ENCODE measurements at places on chromosomes 4 and X.
A peak's percentile ranks its signal among the peaks of the same experiment; 100 is the strongest.

- no peak for DNase-seq
These were observed 66.0 kb upstream of the C4orf54 start for GRCh38 chr4:99723612-99724011.

DNA sequence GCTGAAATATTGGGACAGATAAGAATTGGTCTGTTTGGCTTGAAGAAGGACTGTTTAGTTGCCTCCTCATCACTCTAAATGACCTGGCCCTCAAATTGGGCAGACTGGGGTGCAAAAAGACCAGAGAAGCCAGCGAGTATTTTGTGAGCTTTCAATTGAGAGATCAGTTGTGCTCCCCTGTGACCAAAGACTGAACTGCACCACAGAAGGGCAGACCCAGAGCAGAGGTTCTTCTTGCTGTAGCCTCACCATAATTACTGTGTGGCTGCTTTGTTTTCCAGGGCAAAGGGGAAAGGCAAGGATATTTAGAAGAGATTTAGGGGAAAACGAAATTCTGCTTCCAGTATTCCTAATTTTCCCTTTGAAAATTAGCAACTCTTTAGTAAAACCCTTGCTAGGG lies 104.0 kb upstream of the MBNL3 start:
- DNase-seq, result peak; percentile 5

GRCh38 chr4:83599183-83599582 lies 63.3 kb downstream of the GPAT3 start:
- DNase-seq, result no peak

DNA sequence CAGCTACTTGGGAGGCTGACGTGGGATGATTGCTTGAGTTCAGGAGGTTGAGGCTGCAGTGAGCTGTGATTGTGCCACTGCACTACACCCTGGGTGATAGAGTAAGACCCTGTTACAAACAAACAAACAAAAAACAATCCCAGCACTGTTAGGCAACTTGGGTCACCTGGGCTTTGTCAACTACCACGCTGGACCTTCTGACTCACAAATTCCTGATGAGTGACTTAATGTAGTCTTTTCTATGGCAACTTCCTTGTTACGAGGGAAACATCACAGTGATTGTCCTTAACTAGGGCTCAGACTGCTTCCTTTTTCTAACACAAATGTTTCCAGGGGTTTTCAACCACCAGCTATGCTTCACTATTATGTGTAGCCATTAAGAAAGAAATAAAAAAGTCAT lies 128.8 kb upstream of the GPC4 start:
- DNase-seq, result no peak

DNA sequence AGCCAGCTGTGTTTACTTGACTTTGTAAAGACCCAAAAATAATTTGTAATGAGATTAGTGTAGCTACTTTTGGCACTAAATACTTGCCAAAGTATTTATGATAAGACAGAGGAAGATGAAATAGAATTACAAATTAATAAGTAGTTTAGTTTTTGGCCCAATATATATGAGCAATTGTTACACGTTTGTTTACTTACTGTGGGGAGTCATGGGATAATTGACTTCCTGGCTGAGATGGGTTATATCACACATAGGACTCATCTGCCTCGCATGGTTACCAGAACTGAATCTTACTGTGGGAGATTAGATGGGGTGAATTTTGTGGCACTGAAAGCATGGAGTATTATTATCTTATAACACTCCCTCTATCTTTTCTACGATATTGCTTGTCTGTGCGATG lies 66.6 kb downstream of the INTS12 start:
- no peak for DNase-seq

DNA sequence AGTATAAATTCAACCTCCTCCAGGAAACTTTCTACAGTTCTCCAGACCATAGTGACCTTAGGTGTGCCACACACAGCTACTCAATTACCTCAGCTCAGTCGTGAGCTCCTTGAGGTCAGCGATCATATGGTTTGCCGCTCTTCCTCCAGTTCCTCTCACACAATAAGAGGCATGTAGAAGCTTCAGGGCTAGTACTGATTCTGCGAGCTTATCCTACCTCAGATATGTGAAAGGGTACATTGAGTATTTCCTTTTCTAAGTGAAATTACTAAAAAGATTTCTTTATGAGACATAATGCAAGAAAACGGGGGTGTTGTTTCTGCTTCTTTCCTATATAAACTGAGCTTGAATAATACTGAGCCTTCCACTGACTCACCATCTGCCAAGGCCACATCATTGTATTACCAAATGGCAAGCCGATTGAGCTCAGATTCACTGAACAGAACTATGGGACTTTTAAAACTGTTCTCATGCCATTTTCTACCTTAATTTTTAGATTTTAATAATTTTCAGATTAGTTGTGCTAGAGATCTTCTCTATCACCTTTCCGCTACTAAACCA lies 183.1 kb downstream of the HS6ST2 start:
- no peak for DNase-seq

DNA sequence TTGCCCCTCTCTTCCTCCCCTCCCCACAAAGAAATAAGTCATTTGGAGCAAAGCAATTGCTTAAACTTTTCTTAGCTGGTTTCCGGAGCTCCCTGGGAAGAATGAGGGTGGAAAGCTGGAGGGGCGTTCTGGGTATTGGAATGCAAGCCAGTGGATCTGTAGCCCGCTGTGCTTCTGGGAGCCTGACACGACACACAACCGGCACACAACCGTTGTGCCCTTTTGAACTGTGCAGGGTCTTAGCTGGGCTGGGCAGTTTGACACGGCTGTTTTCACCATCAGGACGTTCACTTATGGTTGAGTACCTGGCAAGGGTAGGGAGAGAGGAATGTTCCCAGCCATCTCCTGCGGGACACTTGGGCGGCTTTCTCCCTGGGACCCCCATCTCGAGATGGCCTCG lies 38.3 kb downstream of the SHROOM2 start:
- no peak for DNase-seq

GRCh38 chrX:153485396-153486080 lies 9.2 kb upstream of the BGN start:
- DNase-seq, result no peak

DNA sequence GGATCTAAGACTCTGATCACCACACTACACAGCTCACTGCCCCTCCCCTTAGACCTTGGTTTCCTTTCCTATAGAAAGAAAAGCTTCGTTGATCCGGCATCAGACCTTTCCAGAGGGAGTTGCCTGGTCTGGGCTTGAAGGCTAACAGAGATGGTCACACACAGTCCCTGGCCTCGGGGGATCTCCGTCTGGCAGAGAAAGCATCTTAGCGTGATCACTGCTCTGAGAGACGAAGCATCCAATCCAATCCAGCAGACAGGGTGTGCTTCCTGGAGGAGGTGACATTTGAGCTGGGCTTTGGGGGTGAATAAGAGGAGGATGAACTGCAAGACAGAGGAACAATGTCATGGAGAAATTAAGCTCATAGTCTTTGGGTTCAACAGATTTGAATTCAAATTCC lies 49.5 kb downstream of the HTRA3 start:
- DNase-seq, result no peak

DNA sequence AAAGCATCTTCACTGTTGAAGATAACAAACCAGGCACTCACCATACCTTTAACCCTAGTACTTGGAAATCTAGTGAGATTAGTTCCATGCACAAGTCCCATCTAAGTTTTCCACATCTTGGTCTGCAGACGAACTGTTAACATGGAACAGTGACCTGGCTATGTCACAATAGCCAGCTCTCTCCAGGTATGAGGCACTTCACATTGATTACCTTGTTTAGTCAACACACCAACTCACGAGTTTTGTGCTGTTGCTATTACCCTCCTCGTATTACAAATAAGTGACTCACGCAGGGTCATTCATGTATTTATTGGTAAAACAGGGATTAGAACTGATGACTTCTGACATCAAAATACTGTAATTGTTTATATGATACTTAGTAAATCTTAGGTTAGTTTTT lies 36.4 kb upstream of the FRAS1 start:
- DNase-seq, result no peak

DNA sequence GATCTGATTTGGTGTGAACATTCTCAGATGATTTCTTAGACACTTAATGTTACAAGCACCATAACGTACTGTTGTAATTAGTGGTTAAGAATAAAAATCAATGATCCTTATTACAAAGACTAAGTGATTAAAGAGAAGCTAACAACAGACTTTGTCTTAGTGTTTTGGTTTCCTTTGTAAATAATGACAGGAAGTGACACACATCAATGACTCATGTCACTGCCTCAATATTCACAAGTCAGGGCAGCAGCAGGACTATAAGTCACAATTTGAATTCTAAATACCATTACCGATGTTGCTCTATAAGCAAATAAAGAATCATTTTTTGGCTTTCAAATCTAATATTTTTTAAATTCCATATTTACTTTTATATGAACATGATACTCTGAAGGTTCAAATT lies 115.8 kb upstream of the FAT4 start:
- no peak for DNase-seq

Measured in naive B cell (primary cell).